BE2C (cell line): ENCODE measurements at places on chromosomes 11 and 22.

DNA sequence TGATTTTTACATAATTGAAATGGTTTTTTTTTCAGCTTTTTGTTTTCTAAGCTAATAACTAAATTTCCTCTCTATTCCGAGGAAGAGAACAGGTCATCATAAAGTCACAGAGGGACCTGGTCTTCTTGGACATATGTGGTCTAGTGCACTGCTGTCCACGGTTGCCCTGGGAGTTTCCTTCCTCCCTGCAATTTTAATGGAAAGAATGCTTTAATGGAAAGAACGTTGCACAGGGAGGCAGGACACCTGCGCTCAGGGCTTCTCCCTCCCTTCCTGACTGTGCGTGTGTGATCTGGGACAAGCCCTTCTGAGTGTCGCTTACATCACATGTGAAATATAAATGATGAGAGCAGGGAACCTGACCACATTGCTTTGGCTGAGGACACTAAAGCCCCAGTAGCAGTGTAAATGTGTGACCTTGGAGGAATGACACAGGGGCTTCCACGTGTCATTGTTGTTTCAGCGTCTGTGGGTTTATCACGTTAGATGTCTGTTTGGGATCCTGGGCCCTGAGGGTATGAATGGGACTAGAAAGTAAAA is 93.2 kb downstream of the AMOTL1 start:
- DNase-seq, result no peak

GRCh38 chr22:33274214-33275072 is 216.3 kb upstream of the SYN3 start:
- DNase-seq, result peak; percentile 31

DNA sequence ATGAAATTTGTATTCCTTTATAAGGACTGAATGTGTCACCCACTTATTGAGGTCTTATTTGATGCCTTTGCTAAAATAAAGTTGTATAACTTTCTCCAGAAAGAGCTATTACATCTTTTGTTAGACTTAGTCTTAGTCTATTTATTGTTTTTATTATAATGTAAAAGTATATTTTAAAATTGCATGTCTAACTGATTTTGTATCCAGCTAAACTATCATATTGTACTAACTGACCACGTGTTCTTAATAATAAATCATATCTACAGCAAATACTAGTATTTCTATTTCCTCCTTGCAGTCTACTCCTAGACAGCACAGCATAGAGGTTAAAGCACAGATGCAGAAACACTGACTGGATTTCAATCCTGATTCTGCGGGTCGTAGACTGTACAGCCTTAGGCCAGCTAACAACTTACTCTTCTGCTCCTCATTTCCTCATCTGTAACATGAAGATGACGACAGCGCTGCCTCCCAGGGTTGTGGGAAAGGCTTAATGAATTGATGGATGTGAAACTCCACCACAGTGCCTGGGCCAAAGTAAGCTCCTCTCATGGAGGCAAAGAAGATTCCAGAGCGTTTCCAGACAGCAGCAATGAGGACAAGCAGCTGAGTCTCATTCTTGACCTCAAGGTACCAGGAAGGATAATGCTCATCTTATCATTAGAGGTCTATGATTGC is 13.2 kb downstream of the IFITM10 start:
- DNase-seq, result no peak

- DNase-seq, result no peak
These were observed 86.3 kb upstream of the PHOX2A start for GRCh38 chr11:72330131-72330727.

GRCh38 chr11:34620820-34621792 is at the start of gene EHF:
Gene EHF (plus strand): TSS chr11:34621093. CDS start chr11:34642631, 21,538 bp downstream.
- DNase-seq, result no peak

- no peak for DNase-seq
These were observed 1.9 kb upstream of the UQCC3 start for GRCh38 chr11:62669420-62670161.
